Hypothalamus (tissue), 51 donors: ENCODE measurements at places on chromosomes 3 and 15.

DNA sequence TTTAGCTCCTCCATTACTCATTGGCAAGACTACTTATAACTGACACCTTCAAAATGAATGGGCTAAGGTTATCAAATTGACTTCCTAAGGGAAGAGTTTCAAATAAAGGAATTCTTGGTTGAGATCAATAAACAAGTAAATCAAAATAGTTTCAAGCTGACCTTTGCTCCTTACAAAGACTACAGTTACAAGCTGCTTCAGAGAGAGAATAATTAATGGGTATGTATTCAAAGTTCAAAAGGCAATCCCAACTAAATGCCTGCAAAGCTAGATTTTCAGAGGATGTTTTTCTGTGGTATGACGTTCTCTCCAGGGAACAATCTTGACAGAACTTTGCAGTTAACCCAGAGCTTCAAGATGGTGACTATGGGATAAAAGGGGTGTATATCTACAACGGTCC, 153.7 kb downstream of the SUCLG2 start:
- DNase-seq, result no peak

DNA sequence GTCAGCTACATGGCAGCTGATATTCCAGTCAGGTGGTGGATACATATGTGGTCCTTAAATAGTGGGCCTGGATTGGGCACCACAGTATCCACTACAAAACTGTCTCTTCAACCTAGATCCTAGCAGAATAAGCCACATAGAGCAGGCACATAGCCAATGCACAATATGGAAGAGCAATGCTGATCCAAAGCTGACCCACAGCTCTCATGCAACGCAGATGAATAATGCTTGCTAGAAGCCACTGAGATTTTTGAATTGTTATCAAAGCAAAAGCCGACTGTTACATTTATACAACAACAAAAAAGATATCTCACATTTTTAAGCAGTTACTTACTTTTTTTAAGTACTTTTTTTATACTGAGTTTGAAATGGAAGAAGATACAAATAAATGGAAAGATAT, 11.2 kb downstream of the CNTN3 start:
- no peak for DNase-seq

- DNase-seq, result no peak
Measured at GRCh38 chr3:172824229-172824628, 73.7 kb downstream of the ECT2 start.

DNA sequence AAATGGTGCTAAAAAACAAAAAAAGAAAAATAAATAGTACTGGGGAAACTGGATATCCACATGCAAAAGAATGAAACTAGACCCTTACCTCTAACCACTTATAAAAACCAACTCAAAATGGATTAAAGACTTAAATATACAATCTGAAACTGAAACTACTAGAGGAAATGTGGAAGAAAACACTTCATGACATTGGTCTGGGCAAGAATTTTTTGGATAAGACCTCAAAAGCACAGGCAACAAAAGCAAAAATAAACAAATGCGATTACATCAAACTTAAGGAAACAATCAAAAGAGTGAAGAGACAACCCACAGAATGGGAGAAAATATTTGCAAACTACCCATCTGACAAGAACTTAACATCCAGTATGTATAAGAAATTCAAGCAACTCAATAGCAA, 6.4 kb downstream of the IFT57 start:
- no peak for DNase-seq

GRCh38 chr3:7285505-7285904, 424.6 kb downstream of the GRM7 start:
- no peak for DNase-seq

- DNase-seq, result no peak
Measured at GRCh38 chr3:163548015-163548414, 1530.3 kb downstream of the SI start.

- no peak for DNase-seq
Measured at GRCh38 chr15:51842852-51843737, 13.6 kb downstream of the TMOD3 start.

DNA sequence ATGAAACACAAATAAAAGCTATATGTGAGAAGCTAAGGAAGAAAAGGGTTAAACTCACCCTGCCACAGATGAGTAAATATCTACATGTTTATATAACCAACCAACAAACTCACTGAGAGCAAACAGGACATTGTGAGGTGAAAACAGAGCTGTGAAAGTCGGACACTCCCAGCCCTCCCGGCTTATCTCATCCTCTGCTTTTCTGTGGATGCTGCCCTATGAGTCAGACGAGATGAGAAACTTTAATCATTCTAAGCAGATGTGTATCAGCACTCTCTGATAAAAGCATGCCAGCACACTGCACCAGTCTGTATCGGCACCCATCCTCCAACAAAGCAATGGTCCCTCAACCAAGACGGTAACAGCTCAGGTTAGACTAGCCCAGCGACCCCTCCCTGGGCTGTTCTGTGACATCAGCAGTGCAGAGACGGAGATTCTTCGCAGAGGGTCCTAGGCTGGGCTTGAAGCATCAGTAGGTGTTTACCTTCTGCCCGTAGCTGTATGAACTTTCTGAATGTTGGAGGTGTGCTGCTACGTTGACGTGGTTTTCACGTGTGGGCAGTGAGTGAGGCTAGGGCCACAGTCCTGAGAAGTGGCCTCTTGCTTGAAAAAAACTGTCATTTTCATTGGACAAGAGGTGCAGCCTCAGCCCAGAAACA, 119.8 kb upstream of the ALDH1A3 start:
- no peak for DNase-seq

DNA sequence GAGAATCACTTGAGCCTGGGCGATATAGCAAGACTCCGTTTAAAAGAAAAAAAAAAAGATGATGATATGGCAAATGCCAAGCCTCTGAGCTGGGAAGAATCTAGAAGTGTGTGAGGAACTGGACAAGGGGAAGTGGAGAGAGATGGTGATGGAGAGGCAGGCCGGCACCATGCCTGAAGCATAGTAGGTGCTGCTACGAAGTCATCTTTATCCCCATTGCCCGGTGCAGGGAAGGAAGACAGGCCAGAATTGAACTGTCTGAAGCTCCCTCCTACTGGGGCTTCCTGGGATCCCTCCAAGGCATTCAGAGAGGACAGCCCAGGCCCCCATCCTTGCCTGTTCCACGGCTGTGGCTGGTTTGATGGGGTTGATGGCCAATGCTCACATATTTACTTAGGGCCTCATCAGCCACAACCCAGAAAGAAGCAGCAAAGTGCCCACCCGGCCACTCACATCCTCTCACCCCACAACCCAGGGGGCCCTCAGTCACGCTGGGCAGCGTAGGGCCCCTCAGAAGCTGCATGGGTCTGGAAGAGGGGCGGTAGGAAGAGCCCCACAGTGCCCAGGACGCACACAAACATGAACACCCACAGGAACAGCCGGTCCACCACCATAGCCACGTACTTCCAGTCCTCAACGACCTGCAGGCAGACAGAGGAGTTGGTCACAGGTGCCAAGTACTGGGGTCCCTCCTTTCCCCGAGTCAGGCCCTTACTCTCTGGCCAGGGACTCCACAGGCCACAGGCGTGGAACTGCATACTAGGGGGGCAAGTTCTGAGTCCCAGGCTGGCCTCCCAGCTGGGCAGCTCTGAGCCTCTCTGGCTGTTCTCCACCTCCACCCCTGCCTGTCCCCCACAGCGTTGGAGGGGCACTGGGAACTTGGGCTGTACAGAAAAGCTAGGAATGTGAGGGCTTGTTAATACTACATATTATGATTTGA, 4.1 kb upstream of the CHRNA3 start:
- no peak for DNase-seq

- DNase-seq, result no peak
Measured at GRCh38 chr3:191236646-191237045, 37.6 kb downstream of the OSTN start.

DNA sequence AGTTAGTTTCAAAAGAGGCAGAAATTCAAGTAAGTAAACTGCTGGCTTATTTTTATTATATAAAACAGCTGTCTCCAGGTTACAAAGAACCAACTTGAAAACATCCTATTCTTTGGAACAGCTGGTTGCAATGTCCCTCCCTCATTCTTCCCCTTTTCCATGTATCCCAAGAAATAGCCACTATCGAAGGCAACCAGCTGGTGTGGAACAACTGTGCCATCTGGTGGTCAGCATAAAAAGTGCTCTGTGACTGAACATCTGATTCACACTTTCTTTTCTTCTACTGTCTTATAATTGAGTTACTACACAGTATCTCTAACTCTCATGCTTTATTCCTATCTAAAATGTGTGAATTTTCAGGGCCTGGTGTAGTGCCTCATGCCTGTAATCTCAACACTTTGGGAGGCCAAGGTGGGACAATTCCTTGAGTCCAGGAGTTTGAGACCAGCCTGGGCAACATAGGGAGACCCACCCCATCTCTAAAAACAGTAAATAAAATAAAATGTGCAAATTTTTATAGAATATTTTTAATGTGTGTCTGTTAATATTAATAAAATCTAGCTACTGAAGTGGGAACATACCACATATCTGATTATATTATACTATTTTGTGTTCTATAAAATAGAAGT, 9.6 kb downstream of the OSBPL11 start:
- DNase-seq, result peak; percentile 10

DNA sequence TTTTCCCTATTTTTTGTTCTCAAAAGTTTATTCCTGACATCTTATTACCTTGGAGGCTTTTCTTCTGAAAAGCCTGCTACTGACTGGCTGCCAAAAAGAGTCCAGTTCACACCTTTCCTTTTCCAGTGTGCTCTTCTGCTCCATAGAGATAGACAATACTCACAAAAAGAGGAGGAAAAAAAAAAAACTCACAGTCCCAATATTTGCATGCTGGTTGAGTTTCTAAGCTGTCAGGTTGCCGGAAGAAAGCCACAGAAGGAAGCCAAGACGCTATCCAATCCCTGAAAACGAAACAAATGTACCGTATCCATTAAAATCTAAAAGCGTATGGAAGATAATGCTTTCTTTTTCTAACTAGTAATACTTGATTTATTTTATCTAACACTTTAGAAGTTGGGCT, 299.5 kb downstream of the CADM2 start:
- DNase-seq, result no peak

- no peak for DNase-seq
Measured at GRCh38 chr15:41987246-41987924, 15.0 kb upstream of the EHD4 start.

DNA sequence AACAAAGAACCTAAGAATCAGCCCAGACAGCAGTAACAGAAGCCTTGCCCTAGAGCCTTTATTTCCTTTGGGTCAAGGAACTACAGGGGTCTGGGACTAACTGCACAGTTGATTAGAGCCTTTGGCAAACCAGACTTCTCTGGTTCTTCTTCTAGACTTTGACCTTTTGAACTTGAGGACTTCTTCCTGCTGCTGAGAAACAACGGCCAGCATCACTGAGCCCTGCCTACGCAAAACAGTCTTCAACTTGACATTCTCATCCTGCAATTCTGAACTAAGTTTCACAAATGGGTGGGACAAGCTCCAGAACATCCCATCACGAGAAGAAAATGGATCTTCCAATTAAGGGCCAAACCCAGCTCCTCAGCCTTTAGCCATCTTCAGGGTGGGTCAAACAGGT, 31.4 kb downstream of the CMTM6 start:
- no peak for DNase-seq

- DNase-seq, result no peak
Measured at GRCh38 chr15:56654624-56655023, 78.7 kb downstream of the ZNF280D start.

- peak; percentile 1 for DNase-seq
Measured at GRCh38 chr3:152870027-152870426, 35.1 kb downstream of the P2RY1 start.

GRCh38 chr3:141898908-141899307, 22.5 kb downstream of the ATP1B3 start:
- DNase-seq, result no peak

DNA sequence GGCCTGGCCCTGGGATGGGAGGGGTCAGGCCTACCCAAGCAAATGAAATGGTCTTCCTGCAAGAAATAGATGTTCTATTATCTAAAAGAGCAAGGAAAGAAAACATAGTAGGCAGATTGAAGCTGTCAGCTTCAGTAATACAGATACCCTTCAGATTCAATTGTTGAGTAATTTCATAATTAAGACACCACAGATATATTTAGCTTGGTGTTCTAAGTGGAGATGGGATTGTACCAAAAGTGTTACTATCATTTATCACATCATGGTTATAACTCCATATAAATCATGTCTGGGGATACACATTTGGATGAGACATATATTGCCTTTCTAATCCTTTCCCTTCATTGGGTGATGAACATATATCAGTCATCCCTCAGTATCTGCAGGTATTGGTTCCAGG, 41.9 kb upstream of the FAH start:
- DNase-seq, result no peak

DNA sequence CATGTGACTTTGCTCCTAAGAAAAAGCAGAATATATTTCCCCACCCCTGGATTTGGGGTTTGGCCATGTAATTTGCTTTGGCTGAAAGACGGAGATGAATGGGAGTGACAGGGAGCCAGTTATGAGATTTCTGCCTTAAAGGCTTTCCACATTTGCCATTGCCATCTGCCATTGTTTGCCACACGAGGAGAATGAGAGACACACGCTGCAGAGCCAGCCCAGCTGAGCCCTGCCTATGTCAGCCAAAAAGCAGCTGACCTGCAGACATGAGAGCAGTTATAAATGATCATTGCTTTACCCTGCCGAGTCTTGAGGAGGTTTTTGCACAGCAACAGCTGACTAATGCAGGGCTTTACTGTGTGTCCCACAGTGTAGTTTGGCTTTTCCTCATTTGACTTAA, 40.6 kb upstream of the RFTN1 start:
- no peak for DNase-seq

DNA sequence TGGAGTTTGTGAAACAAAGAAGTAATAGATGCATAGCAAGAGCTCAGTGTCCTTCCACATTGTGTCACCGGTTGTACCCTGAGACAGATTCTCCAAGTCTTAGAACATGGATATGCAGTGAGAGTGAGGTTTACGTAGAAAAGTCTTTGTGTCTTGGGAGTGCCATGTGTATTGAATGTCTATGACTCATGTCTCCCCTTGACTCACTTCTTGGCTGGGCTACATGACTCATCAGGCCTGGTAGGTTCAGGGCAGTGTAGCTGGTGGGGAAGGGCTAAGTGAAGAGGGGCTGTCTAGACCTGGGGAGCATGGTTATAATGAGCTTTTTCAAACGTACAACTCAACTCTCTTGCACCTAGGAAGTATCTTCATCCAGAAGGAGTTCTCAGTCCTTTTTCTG, 167.4 kb downstream of the GAP43 start:
- no peak for DNase-seq
